ENCODE measurements at places on chromosomes 1 and 21.

- DNase-seq = peak; percentile 39
Measured at GRCh38 chr1:245953876-245954660, 553.0 kb downstream of the SMYD3 start.

DNA sequence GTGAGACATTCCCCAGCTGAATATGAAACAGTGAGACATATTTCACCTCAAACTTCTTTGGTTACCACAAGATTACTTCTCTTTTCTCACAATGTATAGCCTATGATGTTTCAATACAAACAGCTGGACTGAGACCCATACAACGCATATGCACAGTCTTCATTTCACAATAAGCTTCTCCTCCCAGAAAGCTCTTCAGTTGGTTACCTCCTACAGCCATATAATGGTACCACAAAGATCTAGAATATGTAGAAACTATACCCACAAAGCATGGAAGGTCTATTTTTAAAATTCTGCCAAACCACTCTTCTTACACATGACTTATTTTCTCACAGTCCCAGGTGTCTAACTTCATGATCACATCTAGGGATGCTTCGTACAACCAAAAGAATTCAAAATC lies 70.8 kb downstream of the JAK1 start:
- DNase-seq = no peak

- no peak for DNase-seq
Measured at GRCh38 chr1:4411862-4412261, 242.5 kb upstream of the AJAP1 start.

DNA sequence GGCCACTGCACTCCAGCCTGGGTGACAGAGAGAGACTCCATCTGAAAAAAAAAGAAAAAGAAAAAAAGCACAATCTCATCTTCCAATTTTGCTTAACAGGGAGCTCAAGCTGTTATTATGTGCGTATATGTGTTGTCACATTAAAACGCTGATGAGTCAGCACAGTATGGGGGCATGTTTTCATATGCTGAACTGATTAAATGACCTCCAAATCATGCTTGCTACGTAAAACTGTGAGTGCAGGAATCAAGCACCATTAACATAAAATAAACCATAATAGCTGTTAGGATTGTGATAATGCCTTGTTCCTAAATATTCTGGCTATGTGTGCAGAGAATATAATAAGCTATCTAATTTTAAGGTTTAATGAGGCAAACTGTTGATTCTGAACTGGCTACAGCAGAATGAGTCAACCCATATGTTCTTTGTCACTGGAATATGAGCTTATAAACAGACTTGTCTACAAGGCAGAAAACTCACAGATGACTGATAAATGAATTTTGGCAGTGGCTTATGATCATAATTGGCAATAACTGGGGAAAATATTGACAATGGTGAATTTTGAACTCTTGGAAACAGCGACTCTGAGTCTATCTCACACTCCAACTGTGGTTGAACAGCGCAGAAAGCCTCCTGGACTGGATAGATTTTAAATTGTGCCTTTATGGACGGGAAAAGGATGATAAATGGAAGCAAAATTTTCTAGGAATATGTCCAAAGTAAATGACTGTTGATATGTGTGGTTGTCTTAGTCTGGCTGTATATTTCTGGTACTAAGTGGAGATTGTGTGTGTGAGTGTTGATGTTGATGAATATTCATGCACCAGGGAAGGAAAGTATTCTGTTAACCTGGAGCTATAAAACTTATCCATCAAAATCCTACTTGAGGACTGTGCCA lies 75.5 kb downstream of the VCAM1 start:
- peak; percentile 19 for DNase-seq

- DNase-seq = no peak
Measured at GRCh38 chr1:64906447-64906846, 59.9 kb downstream of the JAK1 start.
